ENCODE measurements at places on chromosomes 2 and 18.

DNA sequence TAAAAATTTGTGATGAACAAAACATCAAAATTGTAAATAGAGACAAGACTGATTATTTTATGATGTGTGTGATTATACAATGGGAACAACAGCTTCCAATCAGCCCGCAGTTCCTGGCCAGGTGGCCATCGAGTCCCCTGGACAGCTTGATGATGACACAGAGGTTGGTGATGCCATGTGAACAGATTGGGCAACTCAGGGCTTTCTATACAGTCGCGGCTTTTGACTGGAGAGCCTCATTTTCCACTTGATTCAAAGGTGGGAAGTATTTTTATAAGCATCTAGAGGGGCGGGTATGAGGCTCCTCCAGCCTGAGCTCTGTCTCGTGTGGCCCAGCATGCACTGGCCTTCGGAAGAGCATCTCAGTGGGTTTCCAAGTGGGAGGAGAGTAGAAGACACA, 14.9 kb upstream of the HPCAL1 start:
- DNase-seq, result no peak

DNA sequence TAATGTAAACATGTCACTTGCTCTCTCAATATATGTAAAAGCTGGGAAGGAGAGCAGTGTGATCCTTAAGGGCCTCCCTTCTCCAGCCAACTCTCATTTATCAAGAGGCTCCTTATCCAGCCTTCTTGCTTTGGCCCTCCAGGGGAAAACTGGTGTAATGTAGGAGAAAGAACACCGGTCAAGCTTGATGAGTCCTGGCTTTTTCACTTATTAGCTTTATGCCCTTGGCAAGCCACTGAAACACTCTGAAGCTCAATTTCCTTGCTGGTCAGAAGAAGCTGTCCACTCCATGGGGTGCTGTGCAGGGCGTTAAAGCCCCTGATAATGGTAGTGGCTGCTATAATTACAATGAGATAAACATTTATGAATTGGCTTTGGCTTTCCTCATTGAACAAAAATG, 251.2 kb upstream of the RBBP8 start:
- DNase-seq, result no peak

- no peak for DNase-seq
These were observed 77.2 kb downstream of the GLI2 start for GRCh38 chr2:120812866-120813265.

GRCh38 chr2:38185012-38185491, 109.1 kb upstream of the CYP1B1 start:
- no peak for DNase-seq

GRCh38 chr2:40287773-40288172, 164.1 kb downstream of the SLC8A1 start:
- DNase-seq, result no peak
